ENCODE measurements at places on chromosomes 12 and 14. TPM values are rescaled to one million over a fixed set of nuclear protein-coding genes. Genes with fewer than 3 reads are reported as not detected.

Gene AQP6
- not detected for total RNA-seq

GRCh38 chr12:97638739-97639138 lies 176.1 kb downstream of the RMST start:
- no peak for DNase-seq

Gene C12orf54
- not detected for total RNA-seq

DNA sequence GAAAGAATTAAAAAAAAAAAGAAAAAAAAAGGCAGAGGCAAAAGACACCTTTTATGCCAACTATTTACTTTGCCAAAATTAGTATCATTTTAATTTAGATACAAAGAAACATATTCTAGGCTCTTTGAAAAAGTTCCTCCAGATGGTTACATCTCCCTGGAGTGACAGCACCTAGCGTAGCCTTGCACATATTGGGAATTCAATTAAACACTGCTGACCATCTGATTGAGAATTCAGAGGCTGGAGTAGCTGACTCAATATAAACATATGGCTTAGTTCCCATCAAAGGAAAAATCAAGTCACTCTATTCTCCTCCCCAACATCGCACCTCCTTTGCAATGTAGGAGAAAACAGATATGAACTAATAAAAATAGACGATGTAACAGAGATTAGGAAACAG lies 36.4 kb downstream of the ANKS1B start:
- no peak for DNase-seq

- peak; percentile 65 for DNase-seq
These were observed 53.1 kb upstream of the DDX11 start for GRCh38 chr12:31020385-31021166.

- DNase-seq = peak; percentile 82
These were observed 150.2 kb downstream of the ADGRD1 start for GRCh38 chr12:131103669-131104462.

DNA sequence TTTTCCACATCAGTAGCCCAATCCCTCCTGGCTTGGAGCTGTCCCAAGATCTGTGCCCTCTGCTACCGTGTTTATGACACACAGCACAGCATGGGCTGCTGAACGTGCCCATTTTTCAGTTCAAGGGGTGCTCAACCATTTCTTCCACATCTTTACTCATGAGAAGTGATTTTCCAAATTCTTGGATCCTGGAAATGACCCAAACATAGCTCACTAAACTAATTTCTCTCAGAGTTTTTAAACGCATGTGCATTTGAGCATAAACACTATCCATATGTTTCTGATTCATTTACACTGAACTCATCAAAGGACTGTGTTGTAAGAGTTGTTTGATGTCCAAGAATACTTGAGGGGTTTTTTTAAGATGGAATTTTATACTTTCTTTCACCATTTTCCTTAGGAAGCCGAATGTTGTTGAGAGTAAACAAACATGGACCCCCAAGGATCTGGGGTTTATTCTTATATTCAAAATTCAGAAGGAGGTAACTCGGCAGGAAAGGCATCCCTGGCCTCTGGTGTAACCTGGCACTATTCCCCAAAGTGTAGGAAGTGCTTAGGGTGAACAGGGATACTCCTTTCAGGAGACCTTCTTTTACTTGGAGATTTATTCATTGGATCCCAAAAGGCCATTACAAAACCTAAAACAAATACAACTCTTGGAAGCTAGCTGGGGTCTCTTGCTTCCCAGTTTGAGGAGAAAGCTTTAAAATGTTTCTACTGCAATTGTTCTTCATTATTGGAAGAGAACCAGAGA lies 215.0 kb downstream of the BMP4 start:
- no peak for DNase-seq

Gene SLC6A15
- not detected for total RNA-seq

- DNase-seq = no peak
These were observed 11.5 kb downstream of the RIMKLB start for GRCh38 chr12:8709124-8709830.

DNA sequence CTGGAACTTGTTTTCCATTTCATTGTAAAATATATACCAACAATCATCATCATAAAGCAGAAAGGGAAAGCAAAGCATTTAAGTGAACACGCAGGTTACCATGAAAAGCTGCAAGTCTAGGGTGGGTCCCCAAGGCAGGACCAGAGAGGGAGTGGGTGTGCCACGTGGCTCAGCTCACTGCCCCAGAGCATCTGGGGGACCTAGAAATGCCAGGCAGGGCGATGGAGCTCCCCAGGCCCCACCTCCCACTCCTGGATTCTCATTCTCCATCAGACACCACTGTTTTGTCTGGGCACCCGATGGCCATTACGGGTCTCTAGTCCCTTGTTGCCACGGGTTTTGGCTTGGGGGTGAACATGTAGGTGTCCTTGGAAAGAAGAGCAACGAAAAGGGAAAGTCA lies 34.7 kb downstream of the BCL11B start:
- DNase-seq = no peak

- DNase-seq = no peak
These were observed 18.9 kb upstream of the HSPB8 start for GRCh38 chr12:119159844-119160243.

Gene NFE2
- total RNA-seq = 0.30 TPM

Gene YEATS4
- 15.9 TPM for total RNA-seq

GRCh38 chr14:88535149-88535548 lies 19.7 kb downstream of the PTPN21 start:
- no peak for DNase-seq

GRCh38 chr12:18483698-18484325 lies 222.5 kb downstream of the PIK3C2G start:
- DNase-seq = no peak

DNA sequence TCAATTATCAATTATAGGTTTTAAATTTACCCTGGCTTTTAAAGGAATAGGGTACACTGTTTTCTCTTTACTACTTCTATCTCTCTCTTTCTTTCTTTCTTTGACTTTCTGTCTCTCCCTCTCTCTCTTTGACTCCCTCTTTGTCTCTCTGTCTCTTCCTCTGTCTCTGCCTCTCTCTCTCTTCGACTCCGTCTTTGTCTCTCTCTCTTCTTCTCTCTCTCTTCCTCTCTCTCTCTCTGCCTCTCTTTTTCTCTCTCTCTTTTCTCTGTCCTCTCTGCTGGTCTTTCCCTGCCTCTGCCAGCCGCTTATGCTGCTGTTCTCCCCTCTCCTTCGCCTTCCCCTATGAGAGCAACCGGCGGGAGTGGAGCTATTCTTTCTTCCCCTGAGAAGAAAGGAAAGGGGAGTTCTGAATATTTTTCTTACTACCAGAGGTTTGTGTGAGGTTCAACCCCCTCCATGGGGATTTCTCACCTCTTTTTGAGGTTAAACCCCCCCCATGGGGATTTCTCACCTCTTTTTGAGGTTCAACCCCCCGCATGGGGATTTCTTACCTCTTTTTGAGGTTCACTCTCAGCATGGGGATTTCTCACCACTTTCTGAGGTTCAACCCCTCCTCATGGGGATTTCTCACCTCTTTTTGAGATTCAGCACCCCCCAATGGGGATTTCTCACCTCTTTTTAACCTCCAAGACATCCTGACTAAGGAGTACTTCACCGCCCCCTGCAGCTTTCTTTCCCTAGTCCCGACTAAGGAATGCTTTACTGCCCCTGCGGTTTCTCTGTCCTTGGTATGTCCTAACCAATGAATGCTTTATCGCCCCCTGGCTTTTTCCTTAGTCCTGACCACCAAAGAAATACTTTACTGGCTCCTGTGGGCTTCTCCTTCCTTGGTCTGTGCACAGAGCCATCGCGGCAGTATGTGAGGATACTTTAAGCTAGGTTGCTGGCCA lies 27.4 kb upstream of the DDHD1 start:
- no peak for DNase-seq
